T-helper 1 cell (primary cell): ENCODE measurements at places on chromosomes 5 and 9.
A peak's percentile ranks its signal among the peaks of the same experiment; 100 is the strongest.

- DNase-seq: no peak
Measured at GRCh38 chr9:89021154-89021803, 30.0 kb downstream of the S1PR3 start.

DNA sequence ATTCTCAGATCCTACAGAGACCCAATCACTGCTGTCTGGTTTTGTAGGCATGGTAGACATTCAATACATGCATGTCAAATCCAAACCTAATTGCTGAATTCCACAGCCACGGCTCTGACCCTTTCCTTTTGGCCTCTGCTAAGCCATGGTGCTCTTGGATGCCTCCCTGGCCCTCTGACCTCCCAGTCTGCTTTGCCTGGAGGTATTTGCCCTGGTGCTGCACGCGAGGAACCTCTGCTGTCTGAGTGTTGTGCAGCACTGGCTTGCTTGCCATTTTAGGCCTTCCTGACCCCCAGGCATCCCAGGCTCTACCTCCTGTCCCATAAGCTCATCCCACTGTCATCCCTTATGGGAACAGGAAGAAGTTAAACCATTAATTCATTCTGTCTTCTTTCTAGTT is 60.9 kb downstream of the DOCK2 start:
- no peak for DNase-seq

DNA sequence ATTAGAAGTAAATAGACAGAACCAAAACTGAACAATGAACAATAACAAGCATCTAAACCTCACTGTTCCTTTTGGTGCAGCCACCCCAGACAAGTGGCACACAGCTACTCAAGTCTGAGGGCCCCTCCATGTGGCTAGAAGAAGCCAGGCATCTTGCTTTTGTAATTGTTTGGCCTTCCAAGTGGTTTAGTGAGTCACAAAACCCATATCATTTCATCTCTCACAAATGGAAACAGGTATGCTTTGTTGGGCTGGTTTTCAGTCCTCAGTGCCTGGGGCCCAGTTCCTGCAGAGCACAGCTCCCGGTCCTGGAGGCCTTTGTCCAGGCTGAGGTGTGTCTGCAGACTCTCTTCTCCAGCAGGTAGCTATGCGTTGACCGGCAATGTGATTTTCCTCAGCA is 16.7 kb downstream of the PRLR start:
- DNase-seq: no peak

DNA sequence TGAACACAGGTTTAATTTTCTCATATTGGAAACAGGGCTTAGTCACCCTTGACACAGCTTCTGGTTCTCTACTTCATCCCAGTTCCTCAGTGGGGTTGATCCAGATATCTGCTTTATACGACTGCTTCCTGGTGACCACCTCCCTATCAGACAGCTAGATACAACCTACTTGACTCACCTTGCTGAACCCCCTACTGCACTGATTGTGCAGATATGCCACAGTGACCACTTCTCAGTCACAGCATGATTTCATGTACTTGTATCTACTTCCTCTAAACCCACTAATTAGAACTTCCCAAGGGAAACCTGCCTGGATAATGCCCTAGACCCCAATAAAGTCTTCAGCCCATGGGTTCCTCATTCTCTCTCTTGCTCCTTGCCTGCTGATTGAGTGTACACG is 18.4 kb upstream of the RFK start:
- no peak for DNase-seq

DNA sequence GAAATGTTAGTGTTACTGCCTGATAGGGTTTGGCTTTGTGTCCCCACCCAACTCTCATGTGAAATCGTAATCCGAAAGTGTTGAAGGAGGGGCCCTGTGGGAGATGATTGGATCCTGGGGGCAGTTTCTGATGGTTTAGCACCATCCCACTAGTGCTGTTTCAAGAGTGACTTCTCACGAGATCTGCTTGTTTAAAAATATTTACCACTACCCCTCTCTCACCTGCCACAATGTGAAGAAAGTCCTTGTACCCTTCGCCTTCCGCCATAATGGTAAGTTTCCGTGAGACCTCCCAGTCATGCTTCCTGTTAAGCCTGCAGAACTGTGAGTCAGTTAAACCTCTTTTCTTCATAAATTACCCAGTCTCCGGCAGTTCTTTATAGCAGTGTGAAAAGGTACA is 2.6 kb upstream of the RFX3 start:
- DNase-seq: peak; percentile 10
